ENCODE measurements at places on chromosomes 11 and 22.

GRCh38 chr11:5527716-5528115 lies 11.2 kb upstream of the UBQLNL start:
- no peak for DNase-seq

DNA sequence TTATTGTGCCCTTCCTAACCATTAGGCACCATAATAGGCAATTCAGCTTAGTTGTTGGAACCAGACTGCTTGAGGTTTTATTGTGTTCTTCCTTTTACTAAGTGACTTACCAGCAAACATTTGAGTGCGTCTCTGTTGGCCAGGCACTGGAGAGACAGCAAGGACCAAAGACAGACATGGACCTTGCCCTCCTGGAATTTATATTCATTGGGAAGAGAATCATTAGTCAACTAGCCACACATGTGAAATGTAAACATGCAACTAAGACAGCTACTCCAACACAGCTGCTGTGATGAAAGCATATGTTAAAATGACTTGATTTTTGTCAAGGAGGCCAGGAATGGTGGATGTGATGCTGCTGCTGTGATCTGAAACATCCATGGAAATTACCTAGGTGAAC lies 106.4 kb downstream of the TRAF6 start:
- no peak for DNase-seq

GRCh38 chr22:27749597-27750225 lies 51.8 kb downstream of the MN1 start:
- DNase-seq: no peak

DNA sequence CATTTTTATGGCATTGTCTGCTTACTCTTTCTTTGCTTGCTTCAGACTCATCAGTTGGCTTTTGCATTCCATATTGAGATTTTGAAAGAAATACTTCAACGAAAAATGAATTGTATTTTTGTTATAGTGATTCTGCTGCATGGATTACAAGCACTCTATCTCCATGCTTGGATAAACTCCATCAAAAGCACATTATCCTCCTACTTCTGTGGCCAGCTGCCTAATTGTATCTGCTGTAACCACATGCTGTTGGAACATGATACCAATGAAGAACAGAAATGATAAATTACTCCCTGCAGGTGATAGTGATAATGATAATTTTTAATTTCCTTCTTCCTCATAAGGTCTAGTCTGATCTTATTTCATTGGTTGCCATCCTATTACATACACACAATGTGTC lies 100.8 kb downstream of the PRMT3 start:
- no peak for DNase-seq

DNA sequence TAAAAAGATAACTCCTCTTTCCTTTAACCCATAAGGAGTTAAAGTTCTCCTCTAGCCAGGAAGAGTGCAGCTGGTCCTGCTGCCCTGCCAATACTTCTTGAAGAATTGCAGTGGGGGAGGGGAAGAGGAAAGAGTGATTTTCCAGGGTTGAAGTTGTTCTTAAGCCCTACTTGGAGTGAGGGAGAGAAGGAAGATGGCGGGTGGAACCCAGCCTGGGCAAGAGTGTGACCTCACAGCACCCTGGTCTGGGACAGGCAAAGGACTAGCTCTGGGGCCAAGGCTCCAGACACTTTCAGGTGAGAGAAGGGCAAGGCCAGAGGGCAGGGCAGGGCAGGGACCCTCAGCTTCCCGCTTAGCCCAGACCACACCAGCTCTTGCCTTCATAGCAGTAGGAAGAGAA lies 6.6 kb downstream of the TNKS1BP1 start:
- DNase-seq: no peak

GRCh38 chr11:87063982-87064381 lies 26.2 kb downstream of the TMEM135 start:
- DNase-seq: no peak

Measured in GM06990 (cell line).